Right renal cortex interstitium (tissue), 3 donors: ENCODE measurements at places on chromosomes 12 and 14.

DNA sequence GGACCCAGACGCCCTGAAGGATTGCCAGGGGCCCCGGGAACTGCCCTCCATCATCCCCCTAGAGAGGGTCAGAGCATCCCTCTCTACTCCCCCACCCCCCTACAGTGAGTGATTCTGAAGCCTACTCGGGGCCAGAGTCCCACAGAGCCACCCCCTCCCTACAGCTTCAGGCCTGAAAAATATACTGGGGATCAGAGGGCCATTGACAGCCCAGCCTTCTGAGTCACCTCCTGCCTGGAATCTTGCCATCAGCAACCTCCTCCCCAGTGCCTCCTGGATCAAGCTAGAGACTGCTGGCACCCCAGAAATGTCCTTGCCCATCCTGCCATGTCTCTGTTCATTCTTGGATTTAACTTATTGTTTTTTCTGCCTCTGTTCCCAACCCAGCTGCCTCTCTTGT lies 21.7 kb upstream of the MIA2 start:
- DNase-seq: no peak

- no peak for DNase-seq
Observed at GRCh38 chr12:113638460-113638775, 166.7 kb upstream of the LHX5 start.

DNA sequence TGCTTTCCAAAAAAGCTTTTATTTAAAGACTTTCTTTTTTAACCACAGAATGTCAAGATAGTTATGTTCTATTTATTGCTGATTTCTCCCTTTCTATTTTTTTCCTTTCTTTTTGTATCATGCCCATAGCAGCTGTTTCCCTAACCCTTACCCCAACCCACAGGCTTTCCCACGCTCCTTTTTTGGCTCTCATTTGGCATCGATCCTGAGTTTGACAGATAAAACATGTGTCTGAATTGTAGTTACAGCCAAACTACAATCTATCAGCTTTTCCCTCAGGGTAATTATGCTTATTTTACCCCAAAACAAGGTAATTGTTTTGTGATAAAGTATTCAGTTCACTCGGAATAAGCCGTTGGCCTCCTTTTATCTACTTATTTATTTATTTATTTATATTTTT lies 46.7 kb downstream of the PDE3A start:
- DNase-seq: no peak

DNA sequence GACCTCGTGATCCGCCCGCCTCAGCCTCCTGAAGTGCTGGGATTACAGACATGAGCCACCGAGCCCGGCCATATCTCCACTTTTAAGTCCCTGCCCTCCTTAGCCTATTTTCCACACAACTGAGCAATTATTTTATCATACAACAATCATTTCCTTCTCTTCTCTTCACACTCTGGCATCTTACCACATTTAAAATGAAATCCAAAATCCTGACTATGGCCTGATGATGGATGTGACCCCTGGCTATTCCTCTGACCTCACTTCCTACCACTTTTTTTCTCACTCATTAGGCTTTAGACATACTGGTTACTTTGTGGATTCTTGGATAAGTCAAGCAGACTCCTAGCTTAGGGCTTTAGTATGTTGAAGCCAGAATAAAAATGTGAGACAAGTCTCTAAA lies 21.9 kb upstream of the EID3 start:
- DNase-seq: no peak

GRCh38 chr14:73312687-73313086 lies 75.4 kb downstream of the PAPLN start:
- no peak for DNase-seq

- DNase-seq: no peak
Observed at GRCh38 chr12:13027032-13027431, 17.1 kb upstream of the FAM234B start.

DNA sequence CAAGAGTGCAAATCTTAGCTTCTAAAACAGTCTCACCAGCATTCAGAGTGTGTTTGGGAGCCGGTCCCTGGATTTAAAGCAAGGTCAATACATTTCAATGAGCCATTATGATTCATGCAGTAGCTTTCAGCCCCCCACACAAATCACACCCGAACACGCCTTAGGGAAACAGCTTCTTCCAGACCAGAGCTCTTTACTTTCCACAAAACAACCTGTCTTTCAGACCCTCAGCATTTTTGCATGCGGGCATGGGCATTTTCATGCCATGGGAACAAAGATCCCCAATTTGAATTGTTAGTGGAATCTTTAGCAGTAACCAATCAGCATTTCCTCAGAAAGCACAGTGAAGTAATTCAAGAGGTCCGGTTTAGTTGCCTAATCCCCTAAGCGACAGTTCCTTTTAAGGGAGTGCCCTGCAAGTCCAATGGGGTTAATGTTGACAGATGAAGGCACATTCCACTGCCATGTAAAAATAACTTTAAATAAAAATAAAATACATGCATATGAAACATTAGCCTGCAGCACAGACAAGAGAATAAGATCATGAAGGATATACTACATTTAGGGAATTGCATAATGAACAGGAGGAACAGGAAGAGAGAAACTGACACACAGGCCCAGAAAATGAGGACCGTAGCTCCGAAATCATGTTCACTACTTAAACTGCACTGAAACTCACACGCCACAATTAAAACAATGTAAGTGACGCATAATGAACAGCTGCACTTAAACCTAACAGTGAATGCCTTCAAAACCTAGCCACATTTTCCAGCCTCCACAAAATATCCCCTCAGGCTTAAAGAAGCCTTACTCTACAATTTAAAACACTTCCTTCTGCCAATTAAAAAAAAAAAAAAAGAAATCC lies 4.0 kb downstream of the VPS37B start:
- no peak for DNase-seq

DNA sequence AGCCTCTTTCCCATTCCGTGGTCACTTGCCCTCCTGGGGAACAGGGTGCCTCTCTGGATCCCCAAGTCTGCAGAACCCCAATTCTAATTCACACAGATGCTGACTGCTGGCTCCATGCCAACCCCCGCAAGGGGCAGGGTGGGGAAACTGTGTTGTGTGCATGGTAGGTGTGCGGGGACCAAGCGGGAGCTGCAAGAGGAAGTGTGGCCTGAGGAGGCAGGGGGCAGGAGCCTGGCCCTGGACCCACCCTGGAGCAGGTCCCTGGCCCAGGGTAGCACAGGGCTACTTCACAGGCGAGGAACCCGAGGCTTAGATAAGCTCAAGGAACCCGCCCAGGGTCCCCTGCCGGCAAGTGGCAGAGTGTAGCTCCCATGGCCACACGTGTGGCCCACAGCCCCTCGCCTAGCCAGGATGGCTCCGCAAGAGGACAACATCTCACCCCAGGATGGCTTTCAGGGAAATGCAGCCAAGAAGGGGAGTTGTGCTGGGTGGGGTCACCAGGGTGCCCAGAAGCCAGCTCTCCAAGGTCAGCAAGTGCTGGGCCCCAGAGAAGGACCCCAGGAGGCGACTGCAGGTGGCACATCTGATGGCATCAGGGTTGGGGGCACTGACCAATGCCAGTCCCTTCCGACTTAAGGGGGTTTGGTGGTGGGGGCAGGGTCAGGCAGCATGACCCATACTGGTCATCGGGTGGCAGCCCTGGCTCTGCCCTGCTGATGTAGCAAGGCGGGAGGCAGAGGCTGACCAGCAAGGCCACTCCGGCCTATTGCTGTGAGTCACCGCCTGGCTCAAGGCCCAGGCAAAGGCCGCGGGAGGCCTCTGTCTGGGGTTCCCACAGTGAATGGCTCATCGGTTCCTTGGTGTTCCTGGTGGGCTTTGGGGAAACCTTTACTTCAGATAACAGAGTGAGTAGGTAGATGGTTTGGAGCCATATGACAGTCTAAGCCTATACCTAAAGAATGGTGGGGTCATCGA lies 37.3 kb upstream of the EML1 start:
- no peak for DNase-seq

- no peak for DNase-seq
Observed at GRCh38 chr14:99476864-99477263, 3.8 kb downstream of the SETD3 start.

- DNase-seq: no peak
Observed at GRCh38 chr14:75453817-75454434, 26.1 kb downstream of the JDP2 start.

- DNase-seq: no peak
Observed at GRCh38 chr14:94161981-94162380, 12.1 kb upstream of the PPP4R4 start.

DNA sequence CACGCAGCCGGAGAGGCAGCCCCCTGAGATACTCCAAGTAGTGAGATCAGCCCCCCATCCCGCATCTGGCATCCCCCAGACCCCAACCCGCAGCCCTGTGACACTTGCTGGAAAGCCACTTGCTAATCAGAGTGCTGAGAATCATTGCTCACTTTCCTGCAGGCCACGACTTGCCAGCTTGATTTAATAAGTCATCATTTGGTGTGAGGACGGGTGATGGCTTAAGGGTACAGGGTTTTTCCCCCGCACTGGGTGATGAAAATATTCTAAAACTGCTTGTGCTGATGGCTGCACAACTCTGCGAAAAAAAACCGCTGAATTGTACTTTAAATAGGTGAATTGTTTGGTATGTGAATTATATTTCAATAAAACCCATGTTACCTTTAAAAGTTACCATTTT lies 171.2 kb downstream of the FOXN3 start:
- DNase-seq: no peak

GRCh38 chr12:108722992-108723766 lies 8.1 kb downstream of the CORO1C start:
- no peak for DNase-seq

DNA sequence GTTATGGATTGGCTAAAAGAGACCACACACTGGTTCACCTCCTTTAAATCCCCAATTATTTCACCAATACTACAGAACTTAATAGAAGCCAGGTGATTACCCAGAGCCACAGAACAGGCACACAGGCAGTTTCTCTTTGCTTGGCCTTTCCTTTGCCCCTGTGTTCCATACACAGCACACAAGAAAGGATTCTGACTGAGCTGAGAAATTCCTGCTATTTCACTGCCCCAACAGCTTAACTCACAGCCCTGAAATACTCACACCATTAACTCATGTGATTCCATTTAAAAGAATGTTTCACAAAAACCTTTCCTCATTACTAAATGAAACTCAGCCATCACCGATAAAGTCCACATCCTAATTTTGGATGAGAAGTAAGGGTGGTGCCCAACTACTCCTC lies 133.6 kb downstream of the MED13L start:
- DNase-seq: no peak

DNA sequence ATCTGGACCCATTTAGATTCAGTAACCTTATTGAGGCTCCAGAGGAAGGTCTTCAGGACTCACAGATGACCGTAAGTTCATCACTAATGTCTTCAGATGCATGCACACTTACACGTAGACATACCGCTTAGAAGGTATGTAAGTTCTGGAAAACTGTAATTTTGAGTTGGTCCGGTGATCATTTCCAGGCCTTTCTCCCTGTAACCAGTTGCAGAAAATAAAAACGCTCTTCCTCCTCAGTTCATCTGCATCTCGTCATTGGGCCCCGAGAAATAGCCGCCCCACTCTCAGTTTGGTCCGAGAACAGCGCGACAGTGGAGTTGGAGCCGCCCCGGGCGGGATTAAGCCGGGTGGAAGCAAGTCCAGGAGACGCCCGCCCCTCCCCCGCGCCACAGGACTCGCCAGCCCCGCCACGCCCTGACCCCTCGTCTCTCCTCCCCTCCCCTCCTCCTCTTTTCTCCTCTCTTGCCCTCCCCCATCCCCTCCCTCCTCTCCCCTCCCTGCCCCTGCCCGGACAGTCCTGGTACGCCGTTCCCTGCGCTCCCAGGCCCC lies 83.7 kb downstream of the TNFAIP2 start:
- no peak for DNase-seq

- no peak for DNase-seq
Observed at GRCh38 chr14:53517270-53517960, 364.3 kb upstream of the DDHD1 start.

DNA sequence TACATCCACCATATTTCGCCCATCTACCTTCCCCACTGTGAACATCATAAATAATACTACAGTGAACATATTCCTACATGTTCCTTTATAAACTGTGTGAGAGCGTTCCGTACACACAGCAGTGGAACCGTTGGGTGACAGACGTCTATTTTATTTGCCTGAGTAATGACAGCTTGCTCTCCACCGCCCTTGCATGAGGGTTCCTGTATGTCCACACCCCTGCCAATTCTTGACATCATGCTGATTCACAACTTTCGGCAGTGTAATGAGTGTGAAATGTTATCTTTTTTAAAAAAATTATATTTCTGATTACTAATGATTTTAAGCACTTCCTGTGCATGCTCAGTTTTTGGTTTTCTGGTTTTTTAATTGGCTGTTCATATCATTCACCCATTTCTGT lies 4.3 kb upstream of the RAD52 start:
- no peak for DNase-seq

DNA sequence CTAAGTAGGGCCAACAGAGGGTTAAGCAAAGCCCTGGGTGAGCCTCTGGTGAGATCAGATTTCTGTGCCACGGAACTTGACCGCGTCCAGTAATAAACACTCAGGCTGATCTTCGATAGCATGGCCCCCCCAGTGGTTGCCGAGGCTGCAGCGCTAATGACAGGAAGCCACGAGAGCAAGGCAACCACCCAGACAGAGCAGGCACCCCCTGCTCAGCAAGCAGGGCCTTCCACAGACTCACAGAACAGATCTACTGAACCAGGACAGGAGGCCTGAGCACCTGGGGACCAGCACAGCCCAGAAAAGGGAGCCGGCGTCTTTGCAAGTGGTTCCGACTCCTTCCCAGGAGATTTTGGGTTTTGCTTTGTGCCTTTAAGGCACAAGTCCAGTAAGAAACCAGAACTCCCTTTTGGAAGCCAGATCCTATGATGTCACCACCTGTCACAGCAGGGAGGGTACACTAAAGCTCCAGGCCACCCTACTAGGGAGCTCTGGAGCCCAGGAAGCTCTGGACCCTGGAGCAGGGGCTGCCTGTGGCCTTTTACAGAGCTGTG lies 42.3 kb downstream of the BCL11B start:
- DNase-seq: no peak

DNA sequence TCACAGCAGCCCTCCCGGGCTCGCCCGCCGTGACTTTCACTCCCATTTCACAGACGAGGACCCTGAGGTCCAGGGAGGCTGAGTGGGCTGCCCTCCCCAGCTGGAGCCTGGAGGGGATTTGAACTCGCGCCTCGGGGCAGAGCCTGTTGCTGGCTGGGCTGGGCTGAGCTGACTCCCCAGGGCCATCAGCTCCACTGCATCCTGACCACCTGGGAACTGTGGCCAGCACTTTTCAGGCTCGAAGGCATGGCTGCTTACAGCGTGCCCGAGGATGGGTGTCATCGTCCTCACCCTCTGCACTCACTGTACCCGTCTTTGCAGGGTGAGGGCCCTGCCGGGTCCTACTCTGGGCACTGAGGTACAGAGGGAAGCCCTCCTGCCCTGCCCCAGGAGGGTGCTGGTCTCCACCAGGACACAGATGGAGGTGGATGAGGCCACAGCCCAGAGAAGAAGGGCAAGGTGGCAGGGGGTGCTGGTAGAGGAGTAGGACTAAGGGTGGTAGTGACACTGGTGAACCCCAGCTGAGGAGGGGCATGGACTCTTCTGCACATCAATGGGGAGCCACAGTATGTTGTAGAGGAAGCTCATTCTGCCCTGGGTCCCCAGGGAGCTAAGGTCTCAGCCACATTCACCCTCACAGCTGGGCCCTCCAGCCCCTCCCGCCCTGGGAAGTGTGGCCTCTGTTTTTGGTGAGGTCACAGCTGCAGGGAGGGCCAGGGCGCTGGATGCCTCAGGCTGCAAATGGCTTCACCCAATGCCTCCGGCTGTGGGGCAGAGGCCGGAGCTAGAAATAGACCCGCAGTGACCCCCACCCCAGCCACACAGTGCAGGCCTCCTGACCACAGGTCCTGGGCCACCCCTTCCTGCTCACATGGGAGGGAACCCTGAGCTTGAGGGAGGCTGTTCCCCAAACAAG lies 365.1 kb upstream of the SFSWAP start:
- DNase-seq: no peak

- DNase-seq: no peak
Observed at GRCh38 chr12:109157986-109158385, 41.6 kb downstream of the ACACB start.

GRCh38 chr12:46711756-46712155 lies 114.0 kb downstream of the SLC38A4 start:
- no peak for DNase-seq
